ENCODE measurements at places on chromosomes 1 and 21.

GRCh38 chr1:221522529-221522940, 219.4 kb downstream of the DUSP10 start:
- H3K4me1 ChIP-seq: peaks cover 19% of the 10 kb centered on the region
- H3K4me3 ChIP-seq: no peak overlapping the region
- H3K27me3 ChIP-seq: no peaks in the 10 kb centered on the region
- no peak overlapping the region for H3K27ac ChIP-seq

GRCh38 chr1:22761821-22762220, 51.2 kb downstream of the EPHB2 start:
- no peaks in the 10 kb centered on the region for H3K27me3 ChIP-seq
- no peaks in the 10 kb centered on the region for H3K36me3 ChIP-seq
- H3K4me1 ChIP-seq: no peaks in the 10 kb centered on the region
- no peak for DNase-seq

- H3K4me3 ChIP-seq: no peak overlapping the region
- H3K36me3 ChIP-seq: peaks cover 4% of the 10 kb centered on the region
- no peak for DNase-seq
- peaks cover 26% of the 10 kb centered on the region for H3K4me1 ChIP-seq
Measured at GRCh38 chr1:226656201-226656600, 82.9 kb downstream of the ITPKB start.

- peak overlapping the region; percentile 68 for H3K4me3 ChIP-seq
- H3K27me3 ChIP-seq: no peaks in the 10 kb centered on the region
- H3K27ac ChIP-seq: no peak overlapping the region
- DNase-seq: no peak
- H3K36me3 ChIP-seq: no peaks in the 10 kb centered on the region
- H3K4me1 ChIP-seq: peaks cover 28% of the 10 kb centered on the region
Measured at GRCh38 chr1:9822897-9823692, 670 bp downstream of the CLSTN1 start.

- no peaks in the 10 kb centered on the region for H3K36me3 ChIP-seq
- no peak overlapping the region for H3K27ac ChIP-seq
- no peaks in the 10 kb centered on the region for H3K27me3 ChIP-seq
- no peak for DNase-seq
- no peak overlapping the region for H3K4me3 ChIP-seq
Measured at GRCh38 chr1:8930116-8930515, 15.6 kb upstream of the CA6 start.

- H3K4me3 ChIP-seq: peak overlapping the region; percentile 56
- H3K4me1 ChIP-seq: peaks cover 18% of the 10 kb centered on the region
- H3K27ac ChIP-seq: peak overlapping the region; percentile 92
- no peaks in the 10 kb centered on the region for H3K36me3 ChIP-seq
Measured at GRCh38 chr1:13700521-13701270, 708 bp downstream of the PRDM2 start.

DNA sequence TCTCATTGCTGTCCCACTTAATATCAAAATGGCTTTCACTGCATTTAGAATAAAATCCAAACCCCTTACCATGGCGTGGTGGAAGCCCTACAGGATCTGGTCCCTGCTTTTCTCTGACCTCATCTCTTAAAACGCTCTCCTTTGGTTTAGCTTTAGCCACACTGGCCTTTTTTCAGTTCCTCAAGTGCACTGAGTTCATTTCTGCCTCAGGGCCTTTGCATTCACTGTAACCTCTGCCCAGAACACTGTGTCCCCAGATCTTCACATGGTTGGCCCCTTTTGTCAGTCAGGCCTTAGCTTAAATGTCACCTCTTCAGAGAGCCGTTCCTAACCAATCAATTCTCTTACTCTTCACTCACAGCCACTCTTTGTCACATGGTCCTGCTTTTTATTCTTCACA, 21.5 kb downstream of the BCL9 start:
- H3K4me3 ChIP-seq: no peak overlapping the region
- H3K27me3 ChIP-seq: no peaks in the 10 kb centered on the region
- H3K36me3 ChIP-seq: no peaks in the 10 kb centered on the region

- H3K36me3 ChIP-seq: no peaks in the 10 kb centered on the region
- H3K4me3 ChIP-seq: no peak overlapping the region
- no peaks in the 10 kb centered on the region for H3K4me1 ChIP-seq
- H3K27me3 ChIP-seq: no peaks in the 10 kb centered on the region
- DNase-seq: no peak
Measured at GRCh38 chr1:192080684-192081083, 77.6 kb upstream of the RGS18 start.

GRCh38 chr1:56780826-56781225, 38.4 kb downstream of the FYB2 start:
- no peak for DNase-seq
- no peak overlapping the region for H3K4me3 ChIP-seq
- no peaks in the 10 kb centered on the region for H3K4me1 ChIP-seq
- H3K27me3 ChIP-seq: no peaks in the 10 kb centered on the region

DNA sequence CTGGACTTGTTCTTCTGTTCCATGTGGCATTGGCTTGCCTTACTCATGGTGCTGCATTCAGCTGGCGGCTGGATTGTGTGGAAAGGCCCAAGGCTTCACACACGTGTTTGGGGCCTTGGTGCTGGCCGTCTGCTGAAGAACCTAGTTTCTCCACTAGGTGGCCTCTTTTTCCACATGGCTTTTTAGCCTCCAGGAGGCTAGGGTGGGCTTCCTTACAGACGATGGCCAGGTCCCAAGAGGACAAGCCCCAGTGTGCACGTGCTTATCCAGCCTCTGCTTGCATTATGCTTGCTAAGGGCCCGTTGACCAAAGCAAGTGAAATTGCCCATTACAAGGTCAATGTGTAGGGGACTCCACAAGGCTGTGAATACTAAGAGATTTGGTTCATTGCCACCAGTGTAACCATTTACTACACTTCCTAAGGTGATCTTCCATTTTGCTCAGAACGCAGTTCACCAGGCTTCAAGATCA, 47.5 kb upstream of the FOXO6 start:
- H3K27me3 ChIP-seq: no peaks in the 10 kb centered on the region
- peak; percentile 41 for DNase-seq
- no peak overlapping the region for H3K27ac ChIP-seq
- H3K4me1 ChIP-seq: peaks cover 3% of the 10 kb centered on the region

DNA sequence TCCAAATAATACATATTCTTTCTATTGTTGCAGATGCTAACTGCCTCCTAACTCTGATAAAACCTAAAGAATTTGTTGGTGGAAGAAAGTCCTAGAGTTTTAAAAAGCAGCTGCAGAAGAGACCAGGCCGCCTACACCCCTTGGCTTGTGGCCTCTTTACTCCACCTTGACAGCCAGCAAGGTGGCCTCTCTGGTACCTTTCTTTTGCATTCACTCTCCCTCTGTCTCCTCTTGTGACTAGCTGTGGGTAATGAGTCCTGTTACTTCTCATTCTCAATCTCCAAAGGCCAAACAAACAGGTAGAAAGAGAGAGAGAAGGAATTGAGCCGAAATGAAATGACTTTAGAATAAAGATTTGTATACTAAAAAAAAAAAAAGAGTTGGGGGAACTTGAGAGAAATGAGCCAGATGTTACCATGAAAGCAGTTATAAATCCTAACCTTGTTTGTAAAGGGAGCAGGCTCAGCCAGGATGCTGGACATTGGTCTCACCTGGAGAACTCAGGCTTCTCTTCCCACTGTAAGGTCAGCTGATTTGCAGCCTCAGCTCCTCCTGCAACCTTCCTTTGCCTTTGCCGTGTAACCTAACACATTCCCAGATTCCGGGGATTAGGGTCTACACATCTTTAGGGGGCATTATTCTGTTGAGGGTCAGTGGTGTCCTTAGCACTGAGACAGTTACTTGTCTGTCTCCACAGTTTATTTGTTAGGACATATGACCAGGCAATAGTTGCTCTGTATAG, 164.1 kb upstream of the IRF2BP2 start:
- DNase-seq: no peak
- peaks cover 11% of the 10 kb centered on the region for H3K27me3 ChIP-seq
- no peaks in the 10 kb centered on the region for H3K36me3 ChIP-seq
- no peak overlapping the region for H3K4me3 ChIP-seq
- H3K4me1 ChIP-seq: peaks cover 73% of the 10 kb centered on the region

DNA sequence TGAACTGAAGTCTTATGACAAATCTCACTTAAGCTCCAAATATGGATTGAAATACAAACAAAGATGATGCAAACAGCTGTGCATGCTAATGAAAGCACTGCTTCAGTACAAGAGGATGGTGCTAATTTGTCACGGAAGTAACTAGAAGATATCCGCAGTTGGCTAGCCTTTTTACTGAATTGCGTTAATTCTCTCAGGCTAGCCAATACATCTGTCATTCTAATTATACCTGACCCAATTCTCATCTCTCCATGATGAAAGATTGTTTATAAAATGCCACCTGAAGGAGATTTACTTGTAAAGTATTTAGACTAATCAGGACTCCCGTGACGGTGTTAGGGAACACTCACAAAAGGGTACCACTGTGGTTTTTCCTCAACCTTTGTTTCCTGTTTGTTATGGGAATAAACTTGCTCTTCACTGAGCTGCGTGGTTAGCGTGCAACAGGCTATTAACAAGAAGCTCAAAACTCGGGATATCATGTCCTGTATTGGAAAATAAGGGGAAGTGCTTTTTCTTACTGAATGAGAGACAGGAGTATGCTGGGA, 162.5 kb downstream of the APP start:
- H3K4me3 ChIP-seq: no peak overlapping the region
- no peak overlapping the region for H3K27ac ChIP-seq
- DNase-seq: no peak
- no peaks in the 10 kb centered on the region for H3K4me1 ChIP-seq
- H3K36me3 ChIP-seq: no peaks in the 10 kb centered on the region

GRCh38 chr1:78226784-78227183, 181.0 kb downstream of the GIPC2 start:
- H3K4me1 ChIP-seq: no peaks in the 10 kb centered on the region
- no peak overlapping the region for H3K27ac ChIP-seq
- no peaks in the 10 kb centered on the region for H3K27me3 ChIP-seq
- H3K36me3 ChIP-seq: no peaks in the 10 kb centered on the region

GRCh38 chr1:245292141-245292540, 137.4 kb downstream of the KIF26B start:
- DNase-seq: no peak
- no peaks in the 10 kb centered on the region for H3K27me3 ChIP-seq
- H3K36me3 ChIP-seq: no peaks in the 10 kb centered on the region
- no peak overlapping the region for H3K4me3 ChIP-seq
- no peak overlapping the region for H3K27ac ChIP-seq

GRCh38 chr1:17183388-17184160, 21.4 kb upstream of the PADI1 start:
- H3K4me1 ChIP-seq: peaks cover 11% of the 10 kb centered on the region
- no peaks in the 10 kb centered on the region for H3K27me3 ChIP-seq
- no peak overlapping the region for H3K27ac ChIP-seq
- no peak overlapping the region for H3K4me3 ChIP-seq

GRCh38 chr1:175217721-175218531, 25.4 kb upstream of the KIAA0040 start:
- no peaks in the 10 kb centered on the region for H3K36me3 ChIP-seq
- no peaks in the 10 kb centered on the region for H3K27me3 ChIP-seq

- peak; percentile 29 for DNase-seq
- H3K4me1 ChIP-seq: peaks cover 36% of the 10 kb centered on the region
- peaks cover 3% of the 10 kb centered on the region for H3K36me3 ChIP-seq
- H3K27me3 ChIP-seq: no peaks in the 10 kb centered on the region
- peak overlapping the region; percentile 96 for H3K4me3 ChIP-seq
Measured at GRCh38 chr1:151992303-151993083, 1.2 kb downstream of the S100A10 start.

- H3K27me3 ChIP-seq: no peaks in the 10 kb centered on the region
- no peak for DNase-seq
- peaks cover 23% of the 10 kb centered on the region for H3K36me3 ChIP-seq
- no peaks in the 10 kb centered on the region for H3K4me1 ChIP-seq
Measured at GRCh38 chr1:77824079-77824478, 44.6 kb downstream of the MIGA1 start.

DNA sequence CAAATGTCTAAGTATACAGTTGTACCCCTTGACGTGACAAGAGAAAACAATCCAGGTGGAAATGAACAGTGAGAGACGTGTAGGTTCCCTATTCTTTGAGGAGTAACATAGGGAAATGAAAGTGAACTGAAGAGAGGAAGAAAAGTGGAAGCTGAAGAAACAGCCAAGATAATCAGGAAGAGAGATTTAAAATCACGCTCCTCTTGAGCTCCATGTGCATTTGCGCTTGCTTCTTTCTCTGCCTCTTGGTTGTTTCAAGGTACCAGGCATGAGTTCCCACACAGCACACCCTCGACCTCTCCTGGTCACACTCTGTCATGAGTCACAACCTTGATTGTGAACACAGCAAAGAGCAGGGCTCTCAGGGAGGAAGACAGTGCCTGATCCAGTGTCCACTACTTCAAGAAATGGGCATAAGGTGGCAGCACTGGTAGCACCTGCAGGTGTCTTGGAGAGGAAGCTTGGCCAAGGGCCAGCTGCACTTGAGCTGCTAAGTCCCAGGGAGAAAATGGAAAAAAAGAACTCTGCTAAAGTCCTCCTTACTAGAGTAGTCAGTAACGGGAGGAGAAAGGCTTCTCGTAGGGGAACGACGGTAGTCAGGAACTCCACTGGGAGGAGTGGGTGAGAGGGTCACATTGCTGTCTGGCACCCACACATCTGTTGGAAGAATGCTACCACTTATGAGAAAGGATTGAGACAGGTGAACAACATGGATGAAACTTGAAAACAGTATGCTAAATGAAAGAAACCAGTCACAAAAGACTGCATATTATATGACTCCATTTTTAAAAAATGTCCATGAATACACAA, 18.3 kb upstream of the ARID1A start:
- H3K27me3 ChIP-seq: no peaks in the 10 kb centered on the region
- peaks cover 6% of the 10 kb centered on the region for H3K4me1 ChIP-seq
- no peak overlapping the region for H3K4me3 ChIP-seq
- no peaks in the 10 kb centered on the region for H3K36me3 ChIP-seq
- DNase-seq: peak; percentile 84

GRCh38 chr1:234944439-234945344, 183.9 kb downstream of the TOMM20 start:
- no peak overlapping the region for H3K4me3 ChIP-seq
- H3K27me3 ChIP-seq: no peaks in the 10 kb centered on the region
- peak overlapping the region; percentile 54 for H3K27ac ChIP-seq
- DNase-seq: no peak
- no peaks in the 10 kb centered on the region for H3K36me3 ChIP-seq

DNA sequence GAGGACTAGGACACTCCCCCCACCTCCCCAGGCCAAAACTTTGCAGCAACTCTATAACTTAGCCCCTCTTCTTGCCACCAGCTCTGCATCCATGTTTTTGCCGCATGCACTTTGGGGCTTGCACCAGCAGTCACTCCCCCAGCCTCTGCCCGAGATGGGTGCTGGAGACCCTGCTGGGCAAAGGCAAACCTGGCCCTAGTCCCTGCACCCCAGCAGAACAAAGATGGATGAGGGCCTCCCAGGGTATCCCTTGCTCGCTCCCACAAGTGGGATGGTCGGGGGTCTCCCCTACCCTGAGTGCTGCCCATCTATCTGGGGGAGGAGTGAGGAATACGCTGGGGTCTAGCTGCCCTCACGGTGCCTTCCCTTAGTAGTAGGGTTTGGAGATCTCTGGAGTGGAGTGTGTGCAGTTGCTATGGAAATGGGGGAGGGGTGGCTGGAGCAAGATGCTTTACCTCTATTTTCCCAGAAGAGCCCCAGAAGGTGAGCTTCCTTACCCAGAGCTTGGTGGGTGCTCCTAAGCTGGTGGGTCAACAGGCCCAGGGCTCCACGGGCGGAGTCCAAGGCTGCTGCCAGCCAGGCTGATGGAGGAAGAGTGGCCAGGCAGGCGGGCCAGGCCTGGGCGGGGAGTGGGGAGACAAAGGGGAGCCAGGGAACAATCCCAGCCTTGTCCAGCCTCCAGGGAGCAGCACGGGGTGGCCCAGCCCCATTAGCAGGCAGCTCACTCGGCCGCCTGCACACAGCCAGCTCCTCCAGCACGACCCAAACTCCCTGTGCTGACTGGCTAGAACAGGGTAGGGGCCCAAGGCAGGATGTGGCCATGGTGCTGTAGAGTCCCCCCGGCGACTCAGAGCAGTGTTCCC, at the start of gene PAQR6:
PAQR6 (minus strand) TSS at position 597 of the 863 bp plus-strand sequence. CDS start 1,325 bp downstream, outside the sequence.
- no peak within 1 kb of the TSS for H3K4me3 ChIP-seq
- no peaks in the 10 kb centered on the region for H3K27me3 ChIP-seq
- H3K27ac ChIP-seq: no peak within 1 kb of the TSS
- peaks cover 32% of the 10 kb centered on the region for H3K36me3 ChIP-seq
- no peak for DNase-seq
